ELR (cell line): ENCODE measurements at places on chromosomes 1 and 21.

GRCh38 chr1:213418268-213419071, 367.4 kb downstream of the RPS6KC1 start:
- DNase-seq = no peak

DNA sequence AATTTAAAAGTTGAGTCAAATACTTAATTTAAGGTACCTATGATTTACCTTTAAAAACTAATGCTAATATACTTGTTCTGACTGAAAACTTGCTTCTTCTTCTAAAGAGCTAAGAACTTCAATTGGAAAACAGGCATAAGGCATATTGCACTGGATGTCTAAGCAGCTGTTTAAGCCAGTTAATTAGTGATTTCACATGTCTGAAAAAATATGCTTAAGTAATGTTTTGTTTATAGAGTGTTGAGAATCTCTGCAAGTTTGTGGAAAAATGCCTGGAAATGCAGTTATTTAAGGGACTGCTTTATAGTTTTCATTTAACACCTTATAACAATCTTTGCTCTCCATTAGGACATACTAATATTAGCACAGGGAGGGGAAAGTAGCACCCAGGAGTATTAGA, 28.2 kb downstream of the UBE2U start:
- DNase-seq = no peak

DNA sequence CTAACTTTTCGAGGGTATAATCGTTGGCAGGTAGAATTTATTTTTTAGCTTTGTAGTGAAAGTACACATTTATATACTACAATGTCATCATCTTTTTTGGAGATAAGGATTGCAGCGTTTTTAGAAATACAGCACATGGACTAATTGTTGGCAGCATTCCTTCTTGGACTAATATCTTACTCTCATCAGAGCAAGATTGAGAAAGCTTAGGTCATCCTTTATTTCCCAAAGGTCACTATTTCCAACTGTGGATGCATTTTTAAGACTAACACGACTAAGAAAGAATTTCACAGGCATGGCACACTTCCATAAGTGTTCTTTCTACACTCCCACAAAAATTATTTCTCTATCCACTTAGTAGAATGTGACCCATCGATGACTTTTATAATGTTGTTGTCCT, 732.3 kb downstream of the NCAM2 start:
- no peak for DNase-seq

GRCh38 chr21:42848932-42849758, 30.2 kb downstream of the WDR4 start:
- DNase-seq = no peak

DNA sequence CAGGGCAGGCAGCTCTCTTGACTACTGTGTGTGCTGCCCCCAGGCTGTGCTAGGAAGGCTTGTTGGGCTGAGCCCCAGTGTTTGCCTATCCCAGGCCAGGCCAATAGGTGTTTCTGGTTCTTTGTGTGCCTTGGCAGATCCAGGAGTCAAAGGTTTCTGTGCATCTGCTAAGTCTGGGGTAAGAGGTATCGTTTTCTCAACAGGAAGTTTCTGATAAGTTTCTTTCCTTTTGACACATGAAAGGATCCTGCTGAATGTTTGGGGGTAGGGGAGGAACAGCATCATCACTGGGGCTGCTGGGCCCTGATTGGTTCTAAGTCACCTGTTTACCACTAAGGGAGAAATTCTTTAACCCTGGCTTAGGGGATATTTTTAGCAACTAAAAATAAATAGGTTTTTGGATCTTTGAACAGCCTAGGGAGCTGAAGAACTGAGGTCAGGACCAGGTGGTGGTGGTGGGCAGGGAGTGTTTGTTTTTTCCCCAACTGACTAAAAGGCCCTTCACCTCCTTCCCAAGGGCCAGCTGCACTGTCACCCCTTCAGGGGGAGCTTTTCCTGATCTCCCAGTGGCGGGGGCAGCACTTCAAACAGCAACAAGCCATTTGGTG, 85.1 kb downstream of the KCNN3 start:
- no peak for DNase-seq

DNA sequence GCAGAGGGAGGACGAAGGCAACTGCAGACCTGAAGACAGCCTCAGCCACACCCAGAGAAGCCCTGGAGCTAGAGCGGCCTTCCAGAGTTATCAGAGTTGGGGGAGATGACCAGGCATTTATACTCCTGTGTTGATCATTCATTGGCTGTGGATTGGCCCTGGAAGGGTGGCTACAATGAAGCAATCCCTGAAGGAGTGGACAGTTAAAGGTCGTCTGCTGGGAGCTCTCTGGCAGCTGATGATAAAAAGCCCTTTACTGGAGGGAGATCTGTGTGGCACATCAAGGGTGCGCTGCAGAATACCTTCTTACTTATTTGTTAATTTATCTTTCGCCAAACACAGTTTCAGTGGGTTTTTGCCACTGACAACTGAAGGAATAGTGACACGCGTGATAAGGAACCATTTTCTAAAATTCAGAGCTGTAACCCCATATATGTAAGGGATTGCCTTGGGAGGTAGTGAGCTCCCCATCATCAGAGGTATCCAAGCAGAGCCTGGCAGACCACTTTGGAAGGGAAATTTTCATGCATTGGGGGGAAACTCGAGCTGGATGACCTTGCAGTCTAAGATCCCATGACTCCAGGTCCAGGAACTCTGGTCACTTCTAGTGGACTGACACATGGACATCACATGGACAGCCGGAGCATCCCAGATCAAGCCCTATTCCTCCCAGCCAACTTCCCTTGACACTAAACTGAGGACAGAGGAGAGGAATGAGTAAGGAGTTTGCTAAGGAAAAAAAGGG, 126.4 kb upstream of the GADD45A start:
- DNase-seq = no peak

DNA sequence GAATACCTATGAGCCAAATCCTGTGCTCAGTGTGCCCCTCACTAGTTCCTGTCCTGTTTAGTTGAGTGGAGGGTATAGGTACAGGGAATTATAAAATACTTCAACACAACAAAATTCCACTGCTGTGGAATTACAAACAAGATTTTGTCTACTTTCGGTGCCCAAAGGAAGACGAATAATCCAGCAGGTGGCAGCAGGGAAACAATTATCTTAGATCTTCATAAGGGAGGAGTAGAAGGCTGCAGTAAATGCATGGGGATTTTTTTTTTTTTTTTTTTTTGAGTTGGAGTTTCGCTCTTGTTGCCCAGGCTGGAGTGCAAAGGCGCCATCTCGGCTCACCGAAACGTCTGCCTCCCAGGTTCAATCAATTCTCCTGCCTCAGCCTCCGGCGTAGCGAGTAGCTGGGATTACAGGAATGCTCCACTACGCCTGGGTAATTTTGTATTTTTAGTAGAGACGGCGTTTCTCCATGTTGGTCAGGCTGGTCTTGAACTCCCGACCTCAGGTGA, 2.0 kb upstream of the PIP5K1A start:
- DNase-seq = peak; percentile 95

DNA sequence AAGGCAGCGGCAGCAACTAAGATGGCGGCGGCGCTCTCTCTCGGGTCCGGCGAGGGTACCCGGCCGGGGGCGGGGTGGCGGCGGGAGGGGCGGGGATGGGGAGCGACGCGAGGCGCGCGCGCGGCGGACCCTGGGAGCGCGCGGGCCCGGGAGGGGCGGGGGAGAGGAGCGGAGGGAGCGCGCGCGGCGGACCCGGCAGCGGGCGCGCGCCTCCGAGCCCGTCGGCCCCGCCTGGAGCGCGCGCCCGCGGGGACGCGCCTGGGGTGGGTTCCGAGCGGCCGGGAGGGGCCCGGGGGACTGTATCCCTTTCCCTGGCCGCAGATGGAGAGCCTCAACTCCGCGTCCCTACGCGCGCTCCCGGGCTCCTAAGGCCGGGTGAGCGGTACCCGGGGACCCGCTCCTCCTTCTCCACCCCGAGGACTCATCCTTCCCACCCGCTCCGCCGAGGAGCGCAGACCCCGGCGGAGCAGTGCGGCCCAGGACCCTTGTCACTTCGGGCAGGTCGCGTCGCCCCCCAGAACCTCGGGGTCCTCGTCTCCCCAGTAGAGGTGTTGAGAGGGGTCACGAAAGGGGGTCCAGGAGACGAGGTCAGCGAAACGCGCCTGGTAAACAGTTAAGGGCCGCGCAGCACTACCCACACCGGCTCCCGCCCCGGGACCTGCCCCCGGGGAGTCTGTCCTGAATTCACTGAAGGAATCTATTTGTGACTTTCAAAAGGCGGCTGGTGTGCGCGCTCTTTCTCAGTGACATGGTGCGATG, at the start of gene CLSTN1:
Gene CLSTN1 (minus strand): TSS at position 23 of the 759 bp plus-strand sequence. CDS start 232 bp downstream, outside the sequence.
- DNase-seq = peak; percentile 89

GRCh38 chr1:77756052-77756754, 3.4 kb downstream of the USP33 start:
- DNase-seq = no peak

GRCh38 chr1:3530926-3531818, 76.7 kb downstream of the ARHGEF16 start:
- DNase-seq = peak; percentile 82

- no peak for DNase-seq
Measured at GRCh38 chr1:6002714-6003501, 10.7 kb upstream of the NPHP4 start.

DNA sequence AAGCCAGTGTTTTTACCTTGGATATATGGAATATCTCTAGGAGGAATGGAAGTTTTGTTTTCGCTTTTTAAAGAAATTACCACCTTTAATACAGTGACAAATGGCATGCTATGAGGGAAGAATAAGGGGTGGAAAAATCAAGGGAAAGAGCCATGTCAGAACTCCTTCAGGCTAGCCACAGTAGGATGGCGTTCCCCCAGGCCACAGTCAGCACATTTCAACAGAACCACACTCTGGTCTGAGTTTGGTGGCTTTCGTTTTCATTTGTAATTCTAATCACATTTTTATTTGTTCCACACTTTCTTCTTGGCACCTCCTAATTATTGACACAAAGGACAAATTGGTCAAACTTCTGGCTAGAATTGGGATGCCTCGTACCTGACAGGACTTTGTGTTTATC, 60.3 kb upstream of the RCOR3 start:
- no peak for DNase-seq

DNA sequence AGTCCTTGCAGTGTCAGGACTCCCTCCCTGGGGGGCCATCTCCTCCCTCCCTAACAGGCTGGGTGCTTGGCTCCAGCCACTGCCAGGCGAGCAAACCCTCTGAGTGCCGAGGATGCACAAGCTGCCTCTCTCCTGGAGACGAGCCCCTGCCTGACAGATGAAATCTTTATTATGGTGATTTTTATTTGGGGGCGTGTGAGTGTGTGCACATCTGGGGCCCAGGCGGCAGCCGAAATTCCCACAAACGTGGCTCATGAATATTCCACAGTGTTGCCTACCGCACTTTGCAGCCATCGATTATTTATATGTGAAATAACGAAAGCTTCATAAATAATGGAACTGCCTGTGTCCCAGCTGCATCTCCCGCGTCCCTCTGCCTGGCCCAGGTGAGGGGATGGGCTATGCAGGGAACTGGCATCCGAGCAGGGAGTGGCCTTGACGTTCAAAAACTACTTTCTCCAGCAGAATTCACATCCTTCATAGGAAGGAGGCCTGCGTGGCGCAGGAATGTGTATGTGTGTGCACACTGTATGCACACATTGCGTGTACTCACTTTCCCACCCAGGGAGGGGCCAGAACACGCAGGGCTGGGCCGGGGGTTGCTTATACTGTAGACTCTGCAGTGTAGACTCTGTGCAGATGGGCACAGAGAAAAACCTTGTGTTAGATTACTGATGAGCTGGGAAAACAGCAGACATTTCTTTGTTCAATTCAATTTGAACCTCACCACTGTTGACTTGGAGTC, 73.1 kb downstream of the UBIAD1 start:
- no peak for DNase-seq

- DNase-seq = peak; percentile 47
Measured at GRCh38 chr1:183635099-183635605, 431 bp downstream of the ARPC5 start.

- DNase-seq = no peak
Measured at GRCh38 chr1:22074803-22075202, 22.3 kb downstream of the CDC42 start.

DNA sequence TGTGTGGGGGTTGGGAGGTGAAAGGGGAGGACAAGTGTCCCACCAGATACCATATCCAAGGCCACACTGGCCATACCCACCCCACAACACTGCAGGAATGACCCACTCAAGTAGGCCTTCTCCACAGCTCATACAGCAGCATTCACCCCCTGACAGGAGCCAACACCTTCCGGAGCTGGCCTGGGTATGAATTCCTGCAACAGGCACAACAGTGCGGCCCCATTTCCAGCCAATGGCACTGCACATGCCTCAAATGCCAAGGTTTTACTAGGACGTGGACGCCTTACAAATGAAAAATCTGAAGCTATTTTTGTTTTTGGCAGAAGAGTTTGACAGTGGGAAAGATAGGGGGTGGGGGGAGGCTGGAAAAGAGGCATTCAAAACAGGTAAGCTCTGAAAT, 2.0 kb downstream of the KCND3 start:
- no peak for DNase-seq

DNA sequence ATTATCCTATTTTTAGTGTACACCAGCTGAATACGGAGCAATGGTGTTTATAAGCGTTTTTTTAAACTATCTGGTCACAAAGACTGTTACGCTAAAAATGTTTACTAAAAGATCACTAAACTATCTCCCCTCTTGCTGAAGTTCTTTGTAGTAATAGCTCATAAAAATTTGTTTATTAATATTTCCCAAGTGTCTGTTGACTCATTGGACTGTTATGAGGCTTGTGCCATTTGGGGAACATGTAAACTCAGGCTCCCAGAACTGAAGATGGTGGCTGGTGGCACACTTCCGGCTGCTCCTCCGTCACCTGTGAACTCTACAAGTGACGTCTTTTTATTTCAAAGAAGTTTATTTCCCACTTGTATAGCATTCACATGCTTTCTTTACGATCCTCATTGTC, 46.3 kb downstream of the AIDA start:
- peak; percentile 58 for DNase-seq

- DNase-seq = no peak
Measured at GRCh38 chr1:210683403-210684047, 354.8 kb downstream of the HHAT start.

GRCh38 chr1:164361927-164362326, 197.1 kb upstream of the PBX1 start:
- no peak for DNase-seq

GRCh38 chr21:25903607-25904006, 168.8 kb downstream of the GABPA start:
- no peak for DNase-seq

GRCh38 chr1:32981003-32981901, 16.6 kb upstream of the RNF19B start:
- DNase-seq = peak; percentile 95
